ENCODE measurements at places on chromosomes 7 and 10.

- no peak for DNase-seq
Measured at GRCh38 chr7:37714606-37715005, 31.0 kb downstream of the GPR141 start.

GRCh38 chr7:147903536-147904218 lies 686.9 kb upstream of the C7orf33 start:
- no peak for DNase-seq

GRCh38 chr7:98879198-98879978 lies 1.1 kb downstream of the TRRAP start:
- peak; percentile 47 for DNase-seq

DNA sequence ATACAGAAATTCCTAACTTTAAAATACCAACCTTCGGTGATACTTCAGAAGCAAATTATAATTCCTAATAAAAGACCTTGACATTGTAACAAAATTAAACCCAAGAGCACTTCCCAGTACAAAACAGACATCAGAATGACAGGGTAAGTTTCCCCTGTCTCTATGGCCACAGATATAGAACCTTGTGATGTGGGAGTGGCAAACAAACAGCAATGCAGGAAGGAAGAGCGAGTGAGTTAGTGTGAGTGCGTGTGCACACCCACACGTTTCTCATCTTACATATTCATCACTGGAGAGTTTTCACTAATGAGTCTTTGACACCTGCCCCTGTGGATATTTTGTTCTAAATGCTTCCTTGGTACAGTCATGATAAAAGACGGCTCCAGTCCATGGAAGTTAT lies 72.2 kb downstream of the VWC2 start:
- no peak for DNase-seq

- DNase-seq = no peak
Measured at GRCh38 chr7:117610396-117610795, 130.6 kb downstream of the CFTR start.

DNA sequence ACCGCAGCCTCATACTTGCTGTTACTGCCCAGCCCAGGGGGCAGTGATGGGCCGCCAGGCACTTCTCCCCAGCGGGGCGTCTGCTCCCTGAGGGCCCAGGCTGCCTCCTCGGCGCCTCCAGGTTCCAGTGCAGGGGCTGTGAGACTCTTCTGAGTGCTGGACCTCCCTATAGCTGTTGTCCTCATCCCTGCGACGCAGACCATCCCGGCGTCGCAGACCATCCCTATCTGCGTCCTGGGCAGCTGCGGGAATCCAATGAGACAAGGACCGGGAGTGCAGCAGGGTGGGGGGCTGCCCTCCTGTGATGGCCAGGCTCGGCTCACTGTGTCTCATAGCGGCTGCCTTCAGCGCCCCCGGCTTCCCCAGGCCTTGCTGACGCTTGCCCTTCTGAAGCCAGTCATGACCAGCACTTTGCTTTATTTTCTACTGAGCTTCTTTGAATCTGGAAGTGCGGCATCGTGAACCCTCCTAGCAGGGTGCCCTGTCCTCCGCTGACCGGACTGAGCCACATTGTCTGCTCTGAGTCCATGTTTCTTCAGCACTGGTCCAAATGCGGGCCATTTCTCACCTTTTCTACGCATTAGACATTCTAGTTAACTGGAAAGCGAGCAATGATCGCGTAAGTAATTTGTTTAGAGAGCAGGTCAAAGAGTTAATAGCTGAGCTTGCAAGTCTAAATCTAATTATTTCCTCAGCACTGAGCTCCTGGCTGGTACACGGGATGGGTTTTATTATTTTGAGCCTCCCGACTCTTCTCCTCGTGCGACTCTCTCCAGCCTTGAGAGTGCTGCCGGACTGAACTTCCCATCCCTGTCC lies 339.5 kb downstream of the WDR37 start:
- DNase-seq = no peak

GRCh38 chr7:89837515-89837914 lies 316.8 kb upstream of the STEAP1 start:
- DNase-seq = no peak

DNA sequence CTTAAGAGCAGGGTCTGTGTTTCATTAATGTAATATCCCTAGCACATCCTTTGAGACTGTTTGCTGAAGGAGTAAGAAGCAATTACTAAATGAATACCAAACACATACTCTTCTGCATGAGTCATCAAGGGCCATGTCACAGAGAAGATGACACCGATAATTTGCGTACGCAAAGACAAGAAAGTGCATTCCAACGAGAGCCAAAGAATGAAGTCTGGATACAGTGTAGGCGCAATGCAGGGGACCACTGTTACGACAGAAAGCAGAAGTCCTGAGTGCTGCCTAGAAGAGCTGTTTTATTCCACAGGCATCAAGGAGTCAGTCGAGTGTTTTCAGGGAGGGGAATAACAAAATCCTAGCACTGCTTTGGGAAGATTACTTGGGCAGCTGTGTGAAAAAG lies 62.7 kb downstream of the VPS41 start:
- DNase-seq = no peak

GRCh38 chr10:23448802-23449570 lies 10.1 kb downstream of the OTUD1 start:
- DNase-seq = no peak

GRCh38 chr7:91039033-91039432 lies 225.2 kb upstream of the FZD1 start:
- no peak for DNase-seq

DNA sequence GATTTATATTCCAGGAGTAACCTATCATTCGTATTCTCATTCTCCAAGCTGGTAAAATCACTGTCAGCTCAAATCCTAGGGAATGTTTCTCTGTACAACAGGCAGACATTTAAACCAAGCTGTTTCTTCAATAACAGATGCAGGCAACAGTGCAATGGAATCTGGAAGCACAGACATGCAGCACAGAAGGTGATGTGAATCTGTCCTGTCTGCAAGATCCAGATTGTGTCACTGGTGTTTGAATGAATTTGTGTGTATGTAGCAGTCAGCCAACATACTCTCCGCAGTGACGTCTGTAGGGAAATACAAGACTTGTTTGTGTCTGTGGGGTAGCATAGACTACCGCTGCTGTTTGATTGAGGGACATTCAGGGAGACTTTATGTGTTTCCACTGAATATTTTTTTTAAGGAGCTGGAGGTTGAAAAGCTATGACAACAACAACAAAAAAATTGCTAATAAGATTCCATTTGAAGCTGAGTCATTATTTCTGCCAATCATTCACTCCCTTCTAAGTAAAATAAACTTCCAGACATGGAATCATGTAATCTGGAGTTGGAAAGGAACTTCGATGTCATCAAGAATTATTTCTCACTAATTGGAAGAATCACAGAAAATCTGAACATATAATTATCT lies 122.9 kb upstream of the MYO3A start:
- no peak for DNase-seq

GRCh38 chr10:133257489-133258065 lies 19.1 kb downstream of the ADAM8 start:
- DNase-seq = no peak

DNA sequence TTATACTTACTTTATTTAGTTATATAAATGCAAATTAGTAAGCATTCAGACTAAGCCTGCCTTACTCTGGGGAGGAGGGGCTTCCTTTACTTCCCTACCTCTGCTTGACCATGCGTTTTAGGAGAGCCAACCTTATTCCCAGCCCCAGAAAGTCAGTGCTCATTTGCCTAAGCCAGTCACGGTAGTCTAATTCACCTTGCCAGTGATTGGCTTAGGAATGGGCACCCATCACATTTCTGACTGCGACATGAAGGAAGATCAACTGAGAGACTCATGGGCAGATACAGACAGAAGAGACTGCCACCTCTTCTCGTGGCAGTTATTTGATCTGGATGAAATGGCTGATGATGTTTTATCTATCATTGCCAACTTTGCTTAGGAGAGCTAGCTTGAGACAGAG lies 29.5 kb downstream of the RPA3 start:
- no peak for DNase-seq

Data from activated T-cell treated with anti-CD3 and anti-CD28 coated beads for 1 hour (primary cell).